ENCODE measurements at places on chromosomes 13 and 19.

DNA sequence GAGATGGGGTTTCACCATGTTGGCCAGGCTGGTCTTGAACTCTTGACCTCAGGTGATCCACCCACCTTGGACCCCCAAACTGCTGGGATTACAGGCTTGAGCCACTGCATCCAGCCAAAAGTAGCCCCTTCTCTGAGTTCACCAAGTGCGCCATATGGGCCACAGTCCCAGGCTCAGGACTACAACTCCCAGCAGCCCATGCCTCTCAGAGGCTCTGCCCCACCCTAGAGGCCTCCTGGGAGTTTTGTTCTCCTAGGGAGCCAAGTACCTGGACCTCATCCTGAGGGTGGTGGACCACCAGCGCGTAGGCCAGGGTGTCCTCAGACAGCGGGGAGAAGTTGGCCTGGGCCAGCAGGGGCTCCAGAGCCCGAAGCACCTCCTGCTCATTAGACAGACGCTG, 18.8 kb downstream of the TMEM143 start:
- no peak for DNase-seq

GRCh38 chr19:2188708-2189385, 25.1 kb downstream of the DOT1L start:
- DNase-seq, result no peak

DNA sequence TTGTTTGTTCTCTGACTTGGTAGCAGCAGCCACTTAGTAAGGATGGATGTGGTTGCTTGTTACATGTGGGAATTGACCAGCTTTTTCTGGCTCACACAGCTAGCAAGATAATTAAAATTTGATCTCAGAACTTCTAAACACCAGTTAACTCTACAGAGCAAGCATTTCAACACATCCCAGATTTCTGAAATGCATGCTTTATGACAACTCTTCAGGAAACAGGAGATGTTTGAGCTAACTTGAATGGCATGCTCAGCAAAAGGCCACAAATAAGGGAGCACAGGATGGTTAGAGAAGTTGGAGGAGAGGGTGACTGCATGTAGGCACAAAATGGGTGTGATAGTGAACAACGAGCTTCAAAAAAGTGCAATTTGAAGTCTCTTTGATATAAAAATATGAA, 167.1 kb upstream of the SPRY2 start:
- no peak for DNase-seq

DNA sequence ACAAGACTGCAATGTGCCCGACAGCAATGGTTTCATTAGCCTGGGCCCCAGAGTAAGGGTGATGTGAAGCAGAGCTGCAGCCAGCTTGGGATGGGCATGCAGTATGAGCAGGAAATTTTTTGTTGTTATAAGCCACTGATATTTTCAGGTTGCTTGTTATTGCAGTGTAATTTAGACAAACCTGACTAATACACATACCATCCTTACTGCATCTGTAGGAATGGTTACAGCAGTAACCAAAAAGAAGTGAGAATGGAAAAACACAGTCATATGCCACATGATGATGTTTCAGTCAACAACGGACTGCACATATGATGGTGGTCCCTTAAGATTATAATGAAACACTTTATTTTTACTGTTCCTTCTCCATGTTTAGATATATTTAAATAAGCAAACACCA, 8.6 kb upstream of the POMP start:
- no peak for DNase-seq

GRCh38 chr13:31111136-31111535, 50.6 kb downstream of the HSPH1 start:
- no peak for DNase-seq

GRCh38 chr19:30235946-30236345, 136.2 kb upstream of the ZNF536 start:
- DNase-seq, result no peak

DNA sequence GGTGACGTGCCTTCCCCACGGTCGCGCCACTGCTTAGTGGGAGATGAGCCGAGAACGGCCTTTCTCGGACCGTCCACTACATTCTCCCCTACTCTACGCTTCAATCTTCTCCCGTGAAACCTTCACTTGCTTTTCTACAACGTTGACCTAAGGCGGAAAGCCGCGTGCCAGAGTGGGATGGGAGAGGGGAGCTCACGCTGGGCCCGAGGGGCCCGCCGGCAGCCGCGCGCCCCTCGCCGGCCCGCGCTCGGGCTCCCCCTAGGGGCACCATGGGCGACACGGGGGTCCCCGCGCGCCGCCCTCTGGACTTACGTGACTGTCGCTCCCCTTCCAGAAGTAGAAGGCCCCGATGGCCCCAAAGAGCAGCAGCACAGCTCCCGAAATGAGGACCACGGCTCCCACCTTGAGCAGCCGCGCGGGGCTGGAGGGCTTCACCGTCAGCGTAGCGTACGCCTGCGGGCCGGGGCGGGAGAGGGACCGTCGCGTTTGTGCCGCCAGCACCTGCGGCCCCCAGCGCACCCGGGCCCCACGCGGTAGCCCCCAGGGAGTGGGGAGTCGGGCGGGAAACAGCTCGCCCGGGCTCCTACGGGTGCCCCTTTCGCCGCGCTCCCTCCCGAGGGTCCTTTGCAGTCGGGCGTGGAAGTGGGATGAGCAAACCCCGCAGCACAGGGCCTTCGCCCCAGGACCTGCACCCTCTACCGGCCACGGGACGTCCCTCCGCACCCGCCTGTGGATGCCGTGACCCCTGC, 727 bp downstream of the CNMD start:
- no peak for DNase-seq

GRCh38 chr13:108225440-108225839, 7.2 kb downstream of the ABHD13 start:
- no peak for DNase-seq

DNA sequence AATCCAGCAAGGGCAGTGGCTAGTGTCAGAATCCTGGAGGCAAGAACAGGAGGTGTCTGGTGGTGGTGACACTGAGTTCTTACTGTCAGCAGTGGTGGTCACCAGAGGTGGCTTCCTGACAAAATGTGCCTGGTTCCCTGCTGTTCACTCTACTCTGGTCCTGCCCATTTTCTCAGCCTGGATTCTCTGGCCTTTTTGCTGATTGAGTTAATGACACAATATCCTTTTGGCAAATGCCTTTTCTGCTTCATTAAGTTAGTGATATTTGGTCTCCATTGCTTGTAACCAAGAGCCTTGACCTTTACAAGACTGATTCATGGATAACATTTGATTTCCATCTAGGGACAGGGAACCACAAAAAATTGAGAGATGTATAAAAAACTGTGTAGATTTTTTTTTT, 51.1 kb downstream of the RFC3 start:
- DNase-seq, result no peak

- DNase-seq, result peak; percentile 47
These were observed 3.4 kb downstream of the BBC3 start for GRCh38 chr19:47227352-47228167.

DNA sequence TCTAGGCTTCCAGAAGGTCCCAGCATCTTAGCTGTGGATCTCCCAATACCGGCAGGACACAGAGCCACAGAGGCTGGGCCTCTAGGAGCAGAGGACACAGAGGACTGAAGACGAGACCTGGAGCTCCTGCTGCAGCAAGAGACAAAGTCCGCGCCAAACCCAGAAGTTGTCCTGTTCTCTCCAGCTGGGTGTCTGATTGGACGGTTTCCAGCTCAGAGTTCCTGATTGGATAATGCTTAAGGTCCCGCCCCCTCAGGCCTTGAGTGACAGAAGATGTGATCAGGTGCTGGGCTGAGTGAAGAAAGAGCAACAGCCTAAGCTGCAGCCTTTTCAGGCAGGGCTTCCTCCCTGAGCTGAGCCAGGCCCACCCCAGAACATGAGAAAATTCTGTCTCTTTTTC, 59.9 kb upstream of the ZNF85 start:
- no peak for DNase-seq

DNA sequence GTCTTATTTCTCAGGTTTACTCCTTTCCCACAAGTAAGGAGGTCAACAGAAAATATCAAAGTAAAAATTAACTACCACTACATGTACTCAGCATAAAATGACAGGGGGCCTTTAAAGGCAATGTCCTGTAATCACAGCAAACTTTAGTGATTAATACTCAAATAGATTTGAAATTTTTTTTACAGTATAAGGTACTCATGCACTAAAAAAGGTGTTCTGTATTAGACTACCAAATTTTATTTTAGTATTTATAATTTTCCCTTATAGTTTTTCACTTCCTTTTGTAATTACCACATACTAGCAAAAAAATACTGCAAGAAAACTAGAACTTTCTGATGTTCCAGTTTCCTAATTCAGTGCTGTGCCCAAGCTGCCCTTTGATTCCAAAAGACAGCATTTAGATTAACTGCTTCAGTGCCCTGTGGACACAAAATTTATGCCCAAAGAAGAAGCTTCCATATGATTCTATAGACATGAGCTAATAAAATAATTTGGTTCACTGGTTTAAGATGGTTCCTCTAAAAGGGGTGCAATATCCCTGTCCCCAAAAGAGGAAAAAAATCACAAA, 70.6 kb downstream of the KLF12 start:
- no peak for DNase-seq

DNA sequence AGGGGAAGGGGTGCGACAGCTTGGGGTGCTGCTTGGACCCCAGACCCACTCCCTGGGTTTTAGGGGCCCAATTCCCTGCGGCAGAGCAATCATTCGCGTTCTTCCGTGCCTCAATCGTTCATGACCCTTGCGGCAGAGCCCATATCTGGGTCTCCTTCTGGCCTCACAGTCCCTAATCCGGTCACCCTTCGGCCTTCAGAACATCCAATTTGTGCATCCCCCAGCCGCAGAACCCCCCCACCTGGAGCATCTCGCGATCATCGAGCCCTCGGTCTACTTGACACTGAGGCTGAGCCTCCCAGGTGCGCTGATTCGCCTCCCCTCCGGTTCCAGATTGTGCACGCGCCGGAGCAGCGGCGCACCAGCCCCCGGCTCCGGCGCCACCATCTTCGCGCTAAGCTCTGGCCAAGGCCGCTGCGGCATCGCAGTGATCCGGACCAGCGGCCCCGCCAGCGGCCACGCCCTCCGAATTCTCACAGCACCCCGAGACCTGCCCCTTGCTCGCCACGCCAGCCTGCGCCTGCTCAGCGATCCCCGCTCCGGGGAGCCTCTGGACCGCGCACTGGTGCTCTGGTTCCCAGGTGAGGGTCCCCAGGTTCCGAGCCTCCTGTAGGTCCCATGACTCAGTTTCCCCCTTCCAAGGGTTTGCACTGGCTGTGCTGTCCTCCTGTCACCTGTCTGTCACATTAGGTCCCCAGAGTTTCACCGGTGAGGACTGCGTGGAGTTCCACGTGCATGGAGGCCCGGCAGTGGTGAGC, 501 bp downstream of the GTPBP3 start:
- no peak for DNase-seq

- DNase-seq, result no peak
These were observed 515.7 kb downstream of the TBC1D4 start for GRCh38 chr13:74966275-74966674.

- DNase-seq, result no peak
These were observed 67.6 kb downstream of the UFM1 start for GRCh38 chr13:38417241-38417640.

GRCh38 chr13:110136660-110137585, 170.0 kb downstream of the COL4A1 start:
- DNase-seq, result no peak

DNA sequence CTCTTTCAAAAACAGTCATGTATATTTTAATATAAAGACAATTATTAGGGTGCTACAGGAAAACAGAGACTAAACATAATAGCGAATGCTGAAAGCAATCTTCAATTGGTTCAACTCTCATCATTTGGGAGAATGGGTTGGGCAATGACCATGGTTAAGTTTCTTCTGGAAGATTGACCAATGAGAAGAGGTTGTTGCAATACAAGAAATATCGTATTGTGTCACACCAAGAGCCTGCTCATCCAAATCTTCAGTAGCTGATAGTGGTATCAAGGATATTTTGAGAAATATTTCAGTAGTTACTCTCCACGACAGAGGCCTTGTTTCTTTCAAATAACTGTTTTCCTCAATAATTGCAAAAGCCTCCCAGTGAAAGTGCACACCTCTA, 83.0 kb upstream of the FNDC3A start:
- no peak for DNase-seq

GRCh38 chr13:32080328-32080744, 48.8 kb downstream of the FRY start:
- no peak for DNase-seq

- DNase-seq, result no peak
These were observed 249.6 kb upstream of the SPRY2 start for GRCh38 chr13:80590551-80590950.

DNA sequence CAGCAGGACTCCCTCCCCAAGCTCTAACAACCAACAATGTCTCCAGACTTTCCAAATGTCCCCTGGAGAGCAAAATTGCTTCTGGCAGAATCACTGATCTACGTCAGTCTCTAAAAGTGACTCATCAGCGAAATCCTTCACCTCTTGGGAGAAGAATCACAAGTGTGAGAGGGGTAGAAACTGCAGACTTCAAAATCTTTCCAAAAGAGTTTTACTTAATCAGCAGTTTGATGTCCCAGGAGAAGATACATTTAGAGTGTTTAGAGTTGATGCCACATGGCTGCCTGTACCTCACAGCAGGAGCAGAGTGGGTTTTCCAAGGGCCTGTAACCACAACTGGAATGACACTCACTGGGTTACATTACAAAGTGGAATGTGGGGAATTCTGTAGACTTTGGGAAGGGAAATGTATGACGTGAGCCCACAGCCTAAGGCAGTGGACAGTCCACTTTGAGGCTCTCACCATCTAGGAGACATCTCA, 6.2 kb upstream of the CEACAM5 start:
- DNase-seq, result no peak

DNA sequence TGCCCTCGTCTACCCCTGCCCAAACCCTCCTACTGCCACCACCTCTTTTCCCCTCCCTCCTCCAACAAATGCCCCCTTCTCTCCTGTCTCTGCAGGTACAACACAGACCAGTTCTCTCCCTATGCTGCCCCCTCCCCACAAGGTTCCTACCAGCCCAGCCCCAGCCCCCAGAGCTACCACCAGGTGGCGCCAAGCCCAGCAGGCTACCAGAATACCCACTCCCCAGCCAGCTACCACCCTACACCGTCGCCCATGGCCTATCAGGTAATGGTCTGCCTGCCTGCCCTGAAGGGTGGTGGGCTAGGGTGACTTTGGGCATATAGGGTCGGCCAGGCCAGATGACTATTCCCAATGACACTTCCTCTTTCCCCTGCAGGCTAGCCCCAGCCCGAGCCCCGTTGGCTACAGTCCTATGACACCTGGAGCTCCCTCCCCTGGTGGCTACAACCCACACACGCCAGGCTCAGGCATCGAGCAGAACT, 6.5 kb upstream of the TIMM50 start:
- DNase-seq, result peak; percentile 88

- no peak for DNase-seq
These were observed 126.9 kb downstream of the PTPRS start for GRCh38 chr19:5213667-5214066.
